Right kidney (tissue), 9 donors: ENCODE measurements at places on chromosomes 6 and 20.

GRCh38 chr20:36506253-36506652 lies 35.1 kb upstream of the MYL9 start:
- no peak for DNase-seq

DNA sequence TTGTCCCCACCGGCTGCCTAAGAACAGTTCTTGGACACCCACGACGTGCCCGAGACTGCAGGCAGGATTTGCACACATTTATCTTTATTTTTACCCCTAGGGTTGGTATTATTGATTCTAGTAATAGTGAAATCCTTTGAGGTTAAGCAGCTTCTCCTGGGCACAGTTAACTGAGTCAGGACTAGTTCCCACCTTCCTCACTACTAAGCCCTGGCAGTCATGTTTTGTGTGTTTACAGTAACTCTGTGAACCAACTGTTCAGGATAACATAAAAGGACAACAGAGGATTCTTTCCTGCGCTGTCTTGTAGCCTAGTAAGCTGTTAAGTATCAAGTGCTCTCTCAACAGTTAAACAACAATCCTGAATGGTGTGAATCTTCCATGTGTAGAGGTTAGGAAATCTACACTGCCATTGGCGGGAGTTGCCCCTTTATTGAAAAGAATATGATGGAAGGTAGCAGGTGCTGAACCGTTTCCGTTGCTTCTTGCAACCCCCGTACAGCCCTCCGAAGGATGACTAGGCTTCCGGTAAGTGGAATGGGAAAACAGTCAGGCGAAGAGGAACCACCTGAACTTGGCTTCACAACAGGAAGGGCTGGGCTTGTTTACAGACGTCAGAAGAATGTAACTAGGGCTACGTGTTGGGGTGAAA lies 979 bp upstream of the SOD2 start:
- DNase-seq, result no peak

DNA sequence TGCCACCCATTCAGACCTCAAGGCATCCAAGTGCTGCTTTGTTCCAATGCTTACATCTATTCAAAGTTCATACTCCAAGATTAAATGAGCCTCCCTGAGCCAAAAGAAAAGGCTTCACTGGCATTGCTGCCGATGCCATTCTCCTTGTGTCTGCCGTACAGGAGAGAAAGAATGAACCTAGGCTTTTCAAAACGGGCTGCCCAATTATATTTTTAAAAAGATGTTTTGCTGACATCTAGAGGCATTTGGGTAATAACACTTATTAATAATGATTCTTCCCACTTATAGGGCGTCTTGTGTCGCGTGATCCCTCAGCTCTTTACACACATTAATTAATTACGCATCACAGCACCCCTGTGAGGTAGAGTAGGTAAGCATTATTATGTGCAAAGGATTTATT lies 545.6 kb downstream of the PKHD1 start:
- no peak for DNase-seq

GRCh38 chr6:36063318-36064060 lies 35.9 kb downstream of the MAPK14 start:
- DNase-seq, result no peak

DNA sequence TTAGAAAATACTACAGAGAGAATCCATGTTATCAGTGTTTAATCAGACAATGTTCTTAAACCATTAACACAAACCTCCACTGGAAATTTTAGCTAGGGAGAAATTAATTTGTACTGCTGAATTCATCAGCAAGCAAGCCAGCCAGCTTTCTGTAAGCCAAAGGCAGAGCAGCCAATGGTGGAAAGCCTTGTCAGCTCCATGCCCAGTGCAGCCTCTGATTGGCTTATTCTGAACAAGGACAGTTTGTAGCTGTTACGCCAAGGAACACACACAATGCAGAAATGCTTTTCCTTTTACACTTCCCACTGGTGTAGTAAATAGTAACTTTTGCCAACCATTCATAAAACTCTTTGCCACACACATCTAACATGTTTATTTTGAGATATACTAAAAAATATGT lies 265.0 kb downstream of the TENT5A start:
- no peak for DNase-seq

DNA sequence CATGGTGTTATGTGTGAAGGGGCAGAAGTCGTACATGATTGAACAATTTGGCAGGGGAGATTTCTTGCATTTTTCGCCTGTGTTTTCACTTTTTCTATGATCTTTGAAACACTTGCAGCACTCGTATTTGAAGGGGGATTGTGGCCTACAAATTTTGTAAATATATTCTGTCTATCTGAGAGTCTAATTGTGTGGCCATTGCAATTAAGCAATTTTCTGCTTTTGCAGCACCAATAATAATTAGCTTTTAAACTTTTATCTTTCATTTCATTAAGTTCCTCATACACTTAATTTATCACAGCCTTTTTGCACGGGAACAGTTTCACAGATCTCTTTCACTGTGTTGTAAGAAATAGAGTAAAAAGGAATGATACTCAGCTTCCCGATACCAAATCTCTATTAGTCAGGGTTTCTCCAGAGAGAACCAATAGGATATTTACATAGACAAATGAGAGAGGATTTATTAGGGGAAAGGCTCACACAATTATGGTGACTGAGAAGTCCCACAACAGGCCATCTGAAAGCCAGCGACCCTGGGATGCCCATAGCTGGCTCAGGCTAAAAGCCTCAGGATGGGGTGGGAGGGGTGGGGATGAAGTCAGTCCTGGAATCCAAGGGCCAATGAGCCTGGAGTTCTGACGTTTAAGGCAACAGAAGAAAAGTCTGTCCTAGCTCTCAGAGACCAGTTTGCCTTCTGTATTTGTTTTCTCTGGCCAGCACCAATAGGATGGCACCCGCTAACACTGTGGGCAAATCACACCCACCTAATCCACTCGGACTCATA lies 58.3 kb downstream of the KIF6 start:
- no peak for DNase-seq

DNA sequence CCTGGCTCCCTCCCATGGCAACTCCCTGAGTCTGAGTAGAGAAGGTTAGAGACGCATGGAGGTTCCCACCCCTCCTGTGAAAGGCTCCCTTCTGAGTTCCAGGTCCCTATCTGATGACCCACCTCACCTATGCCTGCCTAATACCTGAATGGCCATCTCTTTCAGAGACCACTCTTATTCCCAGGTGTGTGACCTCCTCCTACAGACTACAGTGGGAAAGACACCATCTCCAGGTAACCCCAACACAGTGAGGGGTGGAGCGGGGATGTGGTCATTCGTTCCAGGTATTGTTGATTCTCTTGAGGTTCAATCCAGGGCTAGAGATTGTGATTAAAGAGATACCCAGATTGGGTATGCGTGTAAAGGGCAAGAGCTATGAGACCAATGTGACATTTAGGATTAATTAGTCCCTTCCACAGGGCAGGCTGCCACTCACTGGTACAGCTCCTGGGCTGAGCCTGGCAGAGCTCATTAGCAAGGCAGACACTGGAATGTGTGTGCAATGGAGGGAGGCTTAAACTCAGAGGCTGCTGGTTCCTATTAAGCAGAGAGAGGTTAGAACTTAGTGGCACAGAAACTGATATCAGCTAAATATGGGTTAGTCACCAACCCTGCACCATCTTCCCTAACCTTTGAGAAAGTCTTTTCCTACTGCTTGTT lies 46.5 kb upstream of the IER3 start:
- no peak for DNase-seq

DNA sequence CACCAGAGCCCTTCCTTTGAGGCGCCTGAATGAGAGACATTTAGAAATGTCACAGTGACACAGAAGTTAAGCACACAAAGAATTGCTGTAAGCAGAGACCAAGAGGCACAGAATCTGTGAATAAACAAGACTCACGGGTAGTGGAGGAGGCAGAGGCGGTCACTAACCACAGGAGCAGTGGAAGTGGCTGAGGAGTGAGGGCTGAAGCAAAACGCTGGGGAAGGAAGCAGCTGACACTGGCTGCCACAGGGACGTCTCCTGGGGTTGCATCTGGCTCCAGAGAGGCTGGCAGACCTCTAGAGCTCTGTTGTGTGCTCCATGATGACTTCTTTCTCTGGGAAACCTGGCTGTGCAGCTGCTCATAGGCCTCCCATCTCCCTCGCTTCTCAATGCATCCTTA lies 65.0 kb upstream of the SLC2A12 start:
- DNase-seq, result no peak

DNA sequence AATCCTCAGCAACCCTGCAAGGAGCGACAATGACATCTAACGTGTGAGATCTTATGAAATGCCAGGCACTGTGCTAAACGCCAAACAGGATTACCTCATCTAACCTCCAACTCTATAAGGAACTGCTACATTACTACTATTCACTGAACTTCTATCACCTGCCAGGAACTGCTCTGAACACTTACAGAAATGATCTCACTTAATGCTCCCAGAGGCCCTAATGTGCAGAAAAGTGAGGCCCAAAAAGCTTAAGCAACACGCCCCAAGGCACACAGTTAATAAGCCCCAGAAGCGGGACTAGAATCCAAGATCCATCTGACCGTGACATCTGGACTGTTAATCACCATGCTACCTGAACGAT lies 28.5 kb downstream of the TRAM2 start:
- DNase-seq, result no peak

DNA sequence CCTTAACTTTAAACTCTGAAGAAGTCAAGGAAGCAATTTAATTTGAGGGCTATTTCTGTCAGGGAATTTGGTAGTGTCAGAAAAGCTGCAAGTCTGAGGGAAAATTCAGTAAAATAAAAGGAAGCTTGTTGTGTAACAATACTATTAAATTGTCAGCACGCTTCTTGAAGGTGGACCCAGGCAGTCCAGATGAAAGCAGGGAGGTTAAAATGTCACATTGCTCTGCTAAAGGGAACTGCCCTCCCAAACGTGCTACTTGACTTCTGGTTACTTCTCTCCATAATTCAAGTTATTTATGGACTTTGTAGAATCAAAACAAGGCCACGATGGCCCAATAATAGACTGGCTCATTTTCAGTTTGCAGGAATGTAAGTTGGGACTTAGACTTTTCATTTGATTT lies 28.2 kb upstream of the ARMC2 start:
- no peak for DNase-seq

- DNase-seq, result no peak
Measured at GRCh38 chr6:162056745-162057144, 670.8 kb downstream of the PRKN start.

DNA sequence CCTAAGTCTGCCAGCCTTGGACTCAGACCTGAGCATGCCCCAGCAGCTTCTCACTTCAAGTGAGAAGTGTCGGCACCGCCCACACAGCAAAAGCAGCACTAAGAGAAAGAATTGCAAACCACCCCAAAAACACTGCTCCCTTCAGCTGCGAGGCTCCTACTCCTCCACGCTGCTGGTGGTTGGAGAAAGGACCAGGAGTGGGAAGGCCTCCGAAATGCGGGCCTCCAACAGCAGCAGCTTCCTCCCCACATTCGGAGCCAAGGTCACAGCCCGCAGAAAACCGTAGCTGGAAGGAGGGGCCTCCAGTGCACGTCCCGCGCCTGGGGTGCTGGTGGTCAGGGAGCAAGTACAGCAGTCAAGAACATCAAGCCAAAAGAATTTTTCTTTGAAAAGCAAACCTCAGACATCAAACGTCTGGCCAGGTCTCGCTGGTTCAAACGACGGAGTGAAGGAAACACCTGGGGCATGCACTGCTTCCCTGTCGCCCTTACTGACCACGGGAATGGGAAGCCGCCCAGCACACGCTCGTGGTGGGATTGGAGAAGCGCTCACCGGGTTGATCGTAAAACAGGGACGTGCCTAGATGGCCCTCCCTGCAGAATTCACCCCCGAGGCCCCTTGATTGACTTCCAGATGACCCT lies 185.6 kb upstream of the CST7 start:
- DNase-seq, result no peak

GRCh38 chr6:54903884-54904283 lies 57.3 kb downstream of the FAM83B start:
- no peak for DNase-seq

GRCh38 chr20:13995086-13995665 lies at the start of gene MACROD2:
MACROD2 (plus strand) TSS chr20:13995516.
- peak; percentile 89 for DNase-seq

GRCh38 chr6:300494-301198 lies 8.4 kb downstream of the DUSP22 start:
- no peak for DNase-seq

DNA sequence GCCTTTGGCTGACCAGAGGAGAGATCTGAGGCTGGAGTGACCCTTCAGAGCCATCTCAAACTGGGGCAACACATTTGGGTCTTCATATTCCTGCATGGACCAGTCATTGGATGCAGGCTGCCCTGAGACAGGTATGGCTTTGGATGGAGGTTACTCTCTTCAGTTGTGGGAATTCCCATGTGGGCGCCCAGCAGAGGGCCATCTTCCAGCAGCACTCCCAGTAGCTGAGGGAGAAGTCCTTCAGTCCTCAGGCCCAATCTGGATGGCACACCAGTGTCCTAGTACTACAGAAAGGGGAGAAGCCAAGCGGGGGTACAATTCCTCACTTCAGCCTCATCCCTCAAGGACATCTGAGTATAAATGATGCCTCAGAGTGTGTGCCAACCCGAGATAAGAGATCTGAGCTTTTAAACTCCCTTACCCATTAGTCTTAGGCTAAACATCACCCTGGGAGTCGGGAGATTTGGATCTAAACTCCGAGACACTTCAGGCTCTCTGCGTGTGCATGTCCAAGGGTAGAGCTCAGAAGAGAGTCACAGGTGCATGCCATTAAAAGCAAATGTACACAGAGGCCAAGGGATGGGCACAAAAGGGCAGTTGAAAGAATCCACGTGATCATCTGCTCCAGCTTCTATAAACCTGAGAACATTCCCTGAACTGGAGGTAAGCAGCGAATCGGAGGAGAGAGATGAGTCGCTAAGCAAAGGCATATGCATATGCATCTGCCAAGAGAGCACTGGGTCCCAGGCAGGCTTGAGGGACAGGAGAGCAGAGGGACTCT lies 204.6 kb downstream of the CD83 start:
- DNase-seq, result no peak

- DNase-seq, result no peak
Measured at GRCh38 chr20:4601630-4602296, 119.9 kb upstream of the PRND start.

GRCh38 chr6:97262676-97263075 lies 20.3 kb downstream of the MMS22L start:
- DNase-seq, result no peak

- no peak for DNase-seq
Measured at GRCh38 chr6:80325742-80326141, 219.3 kb downstream of the BCKDHB start.

DNA sequence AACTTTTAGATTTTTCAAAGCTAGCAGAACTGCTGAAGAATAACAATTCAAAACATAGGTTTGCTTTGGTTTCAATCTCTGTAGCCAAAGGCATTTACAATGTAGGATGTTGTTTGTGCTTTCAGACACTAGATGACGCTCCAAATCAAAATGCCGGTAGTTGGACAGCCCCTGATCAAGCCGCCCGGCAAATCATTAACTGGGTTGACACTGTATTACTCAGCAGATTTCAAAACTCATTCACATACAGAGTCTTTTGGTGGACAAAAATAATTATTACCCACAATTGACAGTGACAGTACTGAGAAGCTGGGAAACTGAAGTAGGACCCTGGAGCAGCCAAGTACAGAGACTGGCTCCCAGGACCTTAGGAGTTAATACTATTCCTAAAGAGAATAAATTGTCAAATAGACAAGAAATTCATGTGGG lies 21.3 kb upstream of the HFE start:
- no peak for DNase-seq

GRCh38 chr6:156697225-156697830 lies 79.8 kb upstream of the ARID1B start:
- DNase-seq, result no peak

- no peak for DNase-seq
Measured at GRCh38 chr6:166540631-166541331, 45.7 kb downstream of the RAMACL start.
